Muscle of back (tissue), 13 donors: ENCODE measurements at places on chromosomes 1 and 21.

DNA sequence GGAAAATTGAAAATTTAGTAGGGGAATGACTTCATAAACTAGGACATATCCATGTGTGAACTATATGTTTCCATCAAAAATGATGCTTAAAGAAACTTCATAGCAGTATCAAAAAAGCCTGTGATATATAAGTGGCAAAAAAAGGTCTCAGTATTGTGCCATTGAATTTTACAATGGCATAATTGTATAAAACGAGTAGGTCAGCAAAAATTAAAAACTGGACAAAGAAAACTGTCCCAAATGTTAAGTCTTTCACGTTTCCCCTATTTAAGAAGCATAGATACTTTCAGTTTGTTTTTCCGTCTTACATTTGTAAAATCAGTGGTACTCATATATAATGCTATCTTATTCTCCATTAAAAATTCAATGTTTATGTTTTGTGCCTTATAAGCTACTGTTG, 43.2 kb downstream of the LRRC8B start:
- no peak for DNase-seq

GRCh38 chr1:233725423-233725822, 111.5 kb downstream of the KCNK1 start:
- DNase-seq, result no peak

GRCh38 chr1:235887676-235888075, 21.0 kb upstream of the LYST start:
- no peak for DNase-seq

DNA sequence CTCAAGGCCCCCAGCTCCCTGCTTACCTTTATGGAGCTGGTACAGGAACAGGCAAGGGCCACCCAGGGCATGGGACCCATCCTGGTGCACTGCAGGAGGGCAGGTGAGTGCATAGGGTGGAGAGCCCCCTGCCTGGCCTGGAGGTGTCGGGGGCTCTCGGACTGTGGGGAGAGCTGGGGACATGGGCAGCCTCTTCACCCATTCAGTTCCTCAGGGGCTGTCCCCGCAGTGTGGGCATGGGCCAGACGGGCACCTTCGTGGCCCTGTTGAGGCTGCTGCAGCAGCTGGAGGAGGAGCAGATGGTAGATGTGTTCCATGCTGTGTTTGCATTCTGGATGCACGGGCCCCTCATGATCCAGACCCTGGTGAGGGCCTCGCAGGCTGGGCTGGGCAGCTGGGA, 7.3 kb upstream of the LGR6 start:
- DNase-seq, result no peak

- DNase-seq, result no peak
These were observed 70.4 kb upstream of the TTLL7 start for GRCh38 chr1:84069236-84069845.

DNA sequence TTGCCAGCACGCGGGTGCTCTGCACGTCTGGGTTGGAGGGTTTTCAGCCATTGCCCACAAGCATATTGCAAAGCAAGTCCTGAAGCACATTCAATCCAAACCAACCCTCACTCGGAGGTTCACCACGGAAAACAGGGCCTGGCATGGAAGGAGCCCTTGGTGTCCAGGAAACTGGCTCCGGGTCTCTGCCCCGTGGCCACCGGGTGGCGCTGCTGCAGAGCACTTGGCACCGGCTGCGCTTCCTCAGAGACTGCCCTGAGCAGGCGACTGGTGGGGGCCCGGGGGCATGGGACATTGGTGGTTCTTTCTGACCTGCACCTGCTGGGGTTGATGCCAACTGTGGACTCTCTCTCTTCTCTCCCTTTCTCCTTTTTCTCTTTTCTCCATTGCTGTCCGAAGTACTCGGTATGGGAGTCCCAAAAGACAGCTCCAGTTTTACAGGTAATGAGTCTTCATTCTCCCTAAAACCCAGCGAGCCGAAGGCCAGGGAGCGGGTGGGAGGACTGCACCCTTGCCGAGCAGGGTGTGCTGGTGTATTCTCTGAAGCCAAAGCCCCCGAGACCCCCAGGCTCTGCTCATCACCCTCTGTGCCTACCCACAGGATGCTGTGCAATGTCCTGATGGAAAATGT, 4.1 kb upstream of the KCNAB2 start:
- no peak for DNase-seq

DNA sequence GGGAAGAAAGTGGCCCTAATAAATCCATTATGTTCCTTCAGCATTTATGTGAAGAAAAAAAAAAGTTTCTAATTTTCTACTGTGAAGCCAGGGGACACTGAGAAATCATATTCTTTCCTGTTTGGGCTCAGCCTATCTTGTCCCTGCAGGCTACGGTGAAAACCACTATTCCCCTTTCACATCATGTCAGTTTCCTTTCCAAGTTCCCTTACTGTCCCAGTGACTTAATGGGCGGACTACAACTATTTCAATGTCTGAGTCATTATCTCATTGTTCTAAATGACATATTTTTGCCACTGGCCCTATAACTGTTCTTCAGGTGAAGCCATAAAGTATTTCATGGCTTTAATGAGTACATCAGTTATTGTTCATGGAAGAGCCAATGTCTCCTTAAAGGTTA, 71.3 kb upstream of the BEND5 start:
- no peak for DNase-seq
